ENCODE measurements at places on chromosomes 1 and 21.

GRCh38 chr1:52834798-52835197 is 7.8 kb upstream of the ZYG11A start:
- no peak for DNase-seq

GRCh38 chr1:93905734-93906133 is 3.5 kb downstream of the GCLM start:
- no peak for DNase-seq

- DNase-seq: no peak
Measured at GRCh38 chr1:39139723-39140360, 64.7 kb upstream of the MACF1 start.

GRCh38 chr1:24294716-24295371 is 24.3 kb upstream of the GRHL3 start:
- peak; percentile 98 for DNase-seq

GRCh38 chr1:241551759-241552638 is 19.8 kb downstream of the KMO start:
- no peak for DNase-seq

DNA sequence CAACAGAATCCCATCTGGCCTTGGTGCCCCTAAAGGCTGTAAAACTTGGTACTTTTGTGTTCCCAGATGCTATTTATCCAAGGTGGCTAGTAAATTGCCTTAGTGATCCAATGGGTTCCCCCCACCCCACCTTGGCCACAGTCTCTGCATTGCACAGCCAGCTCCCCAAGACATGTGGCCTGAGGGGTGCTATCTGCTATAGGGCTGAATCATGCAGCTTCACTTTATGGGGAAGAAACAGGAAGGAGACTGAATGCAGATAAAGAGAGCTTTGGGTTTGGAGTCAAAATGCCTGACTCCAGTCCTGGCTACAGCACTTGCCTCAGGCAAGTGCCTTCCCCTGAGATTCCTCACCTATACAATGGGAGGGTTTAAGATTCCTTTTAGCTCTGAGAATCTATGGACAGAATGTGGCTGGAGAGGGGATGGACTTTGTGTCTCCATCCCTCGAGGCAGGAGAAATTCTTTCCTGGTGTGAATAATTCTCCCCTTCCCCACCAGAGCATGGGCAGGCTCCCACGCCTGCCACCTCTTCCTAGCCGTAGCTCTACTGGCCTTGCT is 6.5 kb downstream of the RHEX start:
- no peak for DNase-seq

- no peak for DNase-seq
Measured at GRCh38 chr1:174206148-174206836, 47.0 kb downstream of the RABGAP1L start.

GRCh38 chr1:23638786-23639241 is 52.8 kb upstream of the RPL11 start:
- no peak for DNase-seq
